NCI-H1694 treated with DMSO at 0.1 percent for 48 hours (cell line): ENCODE measurements at places on chromosomes 16 and 17.
A peak's percentile ranks its signal among the peaks of the same experiment; 100 is the strongest.

DNA sequence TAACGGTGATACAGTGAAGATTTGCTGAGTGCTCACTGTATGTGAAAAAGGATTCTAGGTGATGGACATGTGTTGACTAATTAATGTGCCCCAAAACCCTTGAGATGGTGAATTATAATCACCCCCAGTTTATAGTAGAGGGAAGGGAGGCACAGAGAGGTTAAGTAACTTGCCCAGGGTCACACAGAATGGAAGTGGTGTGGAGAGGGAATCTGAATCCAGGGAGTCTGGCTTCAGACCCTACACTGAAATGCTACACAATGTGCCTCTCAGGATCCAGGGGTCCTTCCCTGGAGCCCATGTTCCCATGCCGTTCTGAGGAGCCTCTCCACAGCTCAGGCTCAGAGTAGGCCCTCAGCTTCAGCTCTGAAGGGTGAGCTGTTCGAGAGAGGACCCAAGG, 11.6 kb downstream of the TRPV2 start:
- no peak for DNase-seq

GRCh38 chr16:27235055-27235937, 32.0 kb downstream of the KDM8 start:
- DNase-seq: peak; percentile 81

- DNase-seq: no peak
These were observed 230.7 kb downstream of the HS3ST4 start for GRCh38 chr16:25922438-25922837.

- no peak for DNase-seq
These were observed 83.2 kb downstream of the CDK5R1 start for GRCh38 chr17:32570081-32570396.

- DNase-seq: no peak
These were observed 29.3 kb downstream of the WSCD1 start for GRCh38 chr17:6099492-6099891.

DNA sequence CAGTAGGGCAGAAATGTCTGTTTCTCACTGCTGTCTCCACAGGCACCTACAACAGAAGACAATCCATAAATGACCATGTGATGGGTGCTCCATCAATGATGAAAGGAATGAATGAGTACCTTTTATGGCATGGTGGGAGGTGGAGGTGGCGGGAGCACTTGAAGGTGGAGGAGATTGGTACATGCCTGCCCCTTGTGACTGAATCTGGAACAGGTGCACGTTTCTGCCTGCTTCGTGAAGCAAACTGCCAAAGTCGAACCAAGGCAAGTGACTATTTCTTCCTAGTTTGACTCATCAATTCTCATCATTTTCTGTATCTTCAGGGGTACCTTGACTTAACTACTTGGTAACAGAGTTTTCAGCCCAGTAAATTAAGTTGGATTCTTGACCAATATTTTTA, 25.4 kb downstream of the CDRT15 start:
- no peak for DNase-seq

DNA sequence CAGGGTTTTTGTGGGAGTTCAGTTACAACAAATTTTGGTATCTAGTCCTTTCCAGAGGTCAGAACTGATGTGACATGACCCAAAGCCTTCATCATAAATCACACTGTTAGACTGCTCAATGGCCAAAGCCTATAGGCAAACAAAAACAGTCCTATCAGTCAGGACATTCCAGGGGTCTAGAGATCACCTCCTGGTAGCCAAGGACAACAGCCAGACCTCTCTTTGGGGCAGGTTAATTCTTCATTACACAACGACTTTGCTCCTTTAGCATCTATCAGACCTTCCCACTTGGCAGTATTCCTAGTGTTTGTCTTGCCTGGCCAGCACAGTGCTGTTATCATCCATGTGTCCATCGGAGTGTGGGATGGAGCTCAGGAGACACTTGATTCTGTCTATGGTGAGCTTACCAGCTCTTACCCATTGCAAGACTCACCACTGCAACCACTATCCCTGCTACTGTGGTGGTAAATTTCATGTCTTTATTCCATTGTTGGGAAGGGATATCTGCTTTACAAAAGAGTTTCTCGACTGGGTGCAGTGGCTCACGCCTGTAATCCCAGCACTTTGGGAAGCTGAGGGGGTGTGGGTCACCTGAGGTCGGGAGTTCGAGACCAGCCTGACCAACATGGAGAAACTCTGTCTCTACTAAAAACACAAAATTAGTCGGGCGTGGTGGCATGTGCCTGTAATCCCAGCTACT, 95.5 kb upstream of the DHX40 start:
- DNase-seq: no peak

- DNase-seq: peak; percentile 11
These were observed 7.7 kb upstream of the C17orf113 start for GRCh38 chr17:42058063-42058462.

DNA sequence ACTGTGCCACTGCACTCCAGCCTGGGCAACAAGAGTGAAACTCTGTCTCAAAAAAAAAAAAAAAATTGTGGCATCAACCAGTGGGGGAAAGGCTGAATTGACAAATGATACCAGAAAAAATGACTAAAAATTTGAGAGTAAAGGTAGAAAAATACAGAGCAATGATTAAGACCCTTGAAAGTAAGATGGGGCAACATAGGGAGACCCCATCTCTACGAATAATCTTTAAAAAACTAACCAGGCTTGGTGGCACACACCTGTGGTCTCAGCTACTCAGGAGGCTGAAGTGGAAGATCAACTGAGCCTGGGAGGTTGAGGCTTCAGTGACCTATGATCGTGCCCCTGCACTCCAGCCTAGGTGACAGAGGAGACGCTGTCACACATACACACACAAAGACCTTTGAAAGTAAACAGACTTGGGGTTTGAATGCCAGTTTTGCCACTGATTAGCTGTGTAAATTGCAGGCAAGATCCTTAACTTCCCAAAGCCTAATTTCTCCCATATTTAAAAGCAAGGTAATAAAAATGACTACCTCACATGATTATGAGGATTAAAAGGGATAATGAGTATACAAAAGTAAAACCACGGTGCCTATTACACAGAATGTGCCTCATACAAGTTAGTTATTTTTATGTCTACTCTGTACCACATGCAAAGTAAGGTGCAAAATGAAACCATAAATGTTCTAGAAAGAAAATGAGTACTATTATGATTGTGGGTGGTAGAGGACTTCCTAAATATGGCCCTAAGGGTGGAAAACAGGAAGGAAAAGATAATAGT, 21.7 kb upstream of the PAFAH1B1 start:
- DNase-seq: no peak

DNA sequence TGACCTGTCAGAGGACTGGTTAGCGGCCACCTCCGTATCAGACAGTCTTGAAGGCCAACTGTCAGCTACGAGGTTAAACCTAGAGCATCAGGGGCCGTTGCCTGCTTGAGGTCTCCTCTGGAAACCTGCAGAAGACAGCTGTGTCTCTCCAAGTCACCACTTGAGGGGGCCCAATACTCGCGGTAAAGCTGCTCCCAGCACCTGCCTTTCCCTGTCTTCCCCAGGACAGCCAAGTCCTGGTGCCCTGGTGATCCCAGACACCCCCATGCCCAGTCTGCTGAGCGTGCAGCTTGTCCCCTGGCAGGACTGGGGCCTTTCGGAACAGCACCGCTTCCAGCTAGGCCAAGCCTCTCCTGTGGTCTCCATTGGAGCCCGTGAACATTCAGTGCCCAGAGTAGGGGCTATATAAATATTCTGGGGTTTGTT, 80.1 kb downstream of the DNAH17 start:
- DNase-seq: peak; percentile 85

GRCh38 chr17:64505340-64506200, 519 bp downstream of the DDX5 start:
- peak; percentile 77 for DNase-seq

DNA sequence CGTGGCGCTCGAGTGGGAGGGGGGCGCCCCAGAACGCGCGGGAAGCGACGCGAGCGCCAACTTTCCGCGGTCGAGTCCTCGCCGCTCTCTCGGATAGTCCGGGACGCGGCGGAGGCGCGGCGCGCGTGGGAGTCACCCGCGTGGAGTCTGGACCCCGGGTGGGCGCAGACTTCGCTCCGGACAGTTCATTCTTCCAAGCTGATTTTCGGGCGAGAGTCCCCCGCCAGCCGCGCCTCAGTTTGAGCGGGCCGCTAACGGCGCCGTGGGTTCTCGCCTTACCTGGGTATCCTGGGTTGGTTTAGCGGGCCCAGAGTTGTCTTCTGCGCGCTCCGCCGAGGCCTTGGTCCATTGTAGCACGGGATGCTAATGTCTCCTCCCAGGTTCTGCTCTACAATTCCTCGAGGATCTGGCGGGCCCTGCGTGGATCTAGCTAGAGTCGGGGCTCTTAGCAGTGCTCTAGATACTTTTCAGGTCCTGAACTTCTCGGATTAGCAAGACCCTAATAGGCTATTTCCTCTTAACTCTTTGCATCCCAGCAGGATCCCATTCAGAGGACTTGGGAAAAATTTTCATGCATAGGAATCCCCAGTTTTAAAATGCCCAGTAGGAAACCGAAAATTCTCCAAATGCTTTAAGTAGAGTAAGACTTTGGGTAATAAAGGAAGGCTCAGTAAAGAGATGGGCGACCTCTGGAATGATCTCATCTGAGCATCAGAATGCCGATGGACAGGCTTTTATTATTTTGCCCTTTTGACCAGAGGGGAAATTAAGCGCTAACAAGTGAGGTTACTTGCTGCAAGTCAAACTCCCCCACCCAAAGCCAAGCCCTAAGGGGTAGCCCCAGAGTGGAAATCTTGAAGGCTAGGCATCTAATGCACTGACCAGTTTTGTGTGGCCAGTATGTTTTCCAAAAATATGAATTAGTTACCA, 537 bp upstream of the GJC1 start:
- DNase-seq: no peak

GRCh38 chr17:37047631-37048104, 98.9 kb downstream of the AATF start:
- DNase-seq: peak; percentile 68

GRCh38 chr16:71722801-71723536, 1.5 kb downstream of the PHLPP2 start:
- peak; percentile 17 for DNase-seq

GRCh38 chr16:22927306-22927705, 113.3 kb downstream of the HS3ST2 start:
- no peak for DNase-seq

DNA sequence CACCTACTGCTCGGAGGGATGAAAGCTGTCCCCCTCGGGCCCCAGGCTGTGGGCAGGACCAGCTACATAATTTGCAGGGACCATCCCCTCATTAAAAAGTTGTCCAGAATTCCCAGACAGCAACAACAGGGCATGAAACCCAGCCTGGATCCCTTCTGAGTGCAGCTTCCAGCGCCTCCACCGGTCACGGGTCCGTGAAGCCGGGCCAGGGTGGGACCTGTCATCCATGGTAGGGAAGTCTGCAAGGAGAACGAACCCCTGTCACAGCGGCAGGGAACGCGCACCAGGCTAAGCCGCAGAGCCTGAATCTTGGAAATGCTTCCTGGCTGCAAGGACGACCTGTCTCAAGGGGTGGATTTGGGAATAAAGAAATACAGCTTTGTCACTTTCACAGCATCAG, 214.2 kb downstream of the RBFOX3 start:
- no peak for DNase-seq

GRCh38 chr17:81336296-81336929, 41.3 kb upstream of the SLC38A10 start:
- DNase-seq: no peak

GRCh38 chr17:49830605-49831004, 17.3 kb downstream of the TAC4 start:
- no peak for DNase-seq

DNA sequence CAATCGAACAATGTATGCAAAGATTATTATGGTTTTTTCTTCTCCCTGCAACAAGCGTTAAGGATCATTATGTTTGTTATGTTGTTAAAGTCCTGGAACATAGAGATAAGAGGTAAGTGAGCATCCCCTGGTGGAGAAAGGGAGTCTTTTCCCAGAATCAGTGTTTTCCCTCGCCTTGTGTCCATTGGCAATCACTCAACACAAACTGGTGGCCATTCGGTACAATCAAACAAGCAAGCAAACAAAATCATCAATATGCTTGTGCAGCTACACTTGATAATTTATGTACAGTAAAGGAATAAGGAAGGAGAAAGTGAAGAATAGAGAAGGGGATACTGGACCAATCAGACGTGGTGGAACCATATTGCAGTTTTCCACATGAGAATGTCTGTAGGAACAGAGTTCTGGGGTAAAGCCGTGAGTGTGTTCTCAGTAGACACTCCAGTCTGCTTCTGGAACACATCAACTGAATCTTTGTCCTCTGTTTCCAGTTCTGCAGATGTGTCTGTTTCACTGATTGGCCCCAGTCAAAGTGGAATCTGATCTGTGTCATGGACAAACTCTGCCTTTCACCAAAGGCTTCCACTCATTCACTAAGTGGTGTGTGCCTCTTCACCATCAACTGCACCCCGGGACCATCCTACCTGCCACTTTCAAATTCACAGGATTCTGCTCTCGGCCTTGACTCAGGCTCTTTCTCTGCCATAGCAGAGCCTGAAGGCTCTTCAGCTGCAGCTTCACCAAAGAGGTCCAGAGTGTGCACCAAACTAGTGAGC, 169.5 kb downstream of the AHSP start:
- DNase-seq: peak; percentile 2

- DNase-seq: no peak
These were observed 29.0 kb upstream of the KPNB1 start for GRCh38 chr17:47620503-47621245.

GRCh38 chr17:37092071-37092470, 143.3 kb downstream of the AATF start:
- DNase-seq: no peak

GRCh38 chr16:69724981-69725479, 1.3 kb downstream of the NQO1 start:
- DNase-seq: no peak

GRCh38 chr17:67487506-67487905, 110.4 kb downstream of the PITPNC1 start:
- no peak for DNase-seq

GRCh38 chr16:2603165-2604015, 65.6 kb downstream of the PDPK1 start:
- DNase-seq: peak; percentile 62

GRCh38 chr17:42460371-42460770, 1.7 kb downstream of the ATP6V0A1 start:
- peak; percentile 19 for DNase-seq

GRCh38 chr17:58120195-58120822, 27.9 kb upstream of the OR4D1 start:
- no peak for DNase-seq

DNA sequence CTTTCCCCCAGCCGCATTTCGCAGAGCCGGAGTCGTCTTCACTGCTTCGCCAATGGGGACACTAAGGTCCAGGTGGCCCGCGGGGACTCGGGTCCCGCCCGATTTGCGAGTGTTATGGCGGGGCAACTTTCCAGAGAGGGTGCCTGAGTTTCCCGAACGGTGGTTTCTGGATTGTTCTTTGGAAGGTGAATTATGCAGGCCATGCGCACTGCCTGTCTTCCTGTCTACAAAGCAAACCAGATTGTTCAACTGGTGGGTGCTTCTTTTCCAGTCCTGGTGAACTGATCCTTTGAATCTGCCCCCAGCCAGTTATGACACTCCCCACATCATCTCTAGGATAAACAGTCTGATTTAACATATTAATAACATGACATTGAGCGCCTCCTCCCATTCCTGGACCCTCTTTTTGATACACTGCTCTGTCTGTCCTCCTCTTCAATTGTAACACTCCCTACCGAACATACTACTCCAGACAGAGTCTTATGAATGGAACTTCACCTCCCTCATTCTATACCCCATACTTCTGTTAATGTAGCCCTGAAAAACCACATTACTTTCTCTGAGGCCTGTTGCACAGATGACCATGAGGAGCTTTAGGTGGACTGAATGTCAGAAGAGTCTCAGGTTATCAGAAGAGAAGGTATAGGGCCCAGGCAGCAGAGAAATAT, 159.0 kb downstream of the RAB11FIP4 start:
- DNase-seq: no peak
